Type B pancreatic cell (in vitro differentiated cells): ENCODE measurements at places on chromosomes 1 and 21. TPM values are rescaled to one million over a fixed set of nuclear protein-coding genes. Genes with fewer than 3 reads are reported as not detected.
A peak's percentile ranks its signal among the peaks of the same experiment; 100 is the strongest.

- H3K36me3 ChIP-seq, result no peaks in the 10 kb centered on the region
- no peak for DNase-seq
- no peak overlapping the region for H3K4me3 ChIP-seq
- H3K27ac ChIP-seq, result no peak overlapping the region
Observed at GRCh38 chr1:70034403-70034802, 171.0 kb downstream of the LRRC40 start.

DNA sequence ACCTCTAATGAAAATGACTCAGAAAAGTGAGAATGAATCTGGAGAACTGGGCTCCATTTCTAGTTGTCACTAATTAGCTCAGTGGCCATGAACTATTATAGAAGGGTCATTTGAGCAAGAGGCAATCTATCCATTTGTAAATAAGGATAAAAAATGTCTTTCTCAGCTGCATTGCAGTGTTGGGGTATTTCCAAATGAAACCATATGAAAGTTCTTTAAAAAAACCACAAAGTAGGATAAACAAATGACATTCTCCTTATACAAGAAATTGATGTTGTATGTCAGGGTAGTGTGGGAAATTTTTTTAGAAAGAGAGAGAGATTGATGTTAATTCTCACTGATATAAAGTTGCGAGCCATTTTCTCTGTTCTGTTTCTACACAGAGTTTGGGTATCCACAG lies 26.0 kb downstream of the FMO3 start:
- no peak overlapping the region for H3K27ac ChIP-seq
- H3K4me1 ChIP-seq, result no peaks in the 10 kb centered on the region
- no peaks in the 10 kb centered on the region for H3K36me3 ChIP-seq
- no peak overlapping the region for H3K4me3 ChIP-seq

DNA sequence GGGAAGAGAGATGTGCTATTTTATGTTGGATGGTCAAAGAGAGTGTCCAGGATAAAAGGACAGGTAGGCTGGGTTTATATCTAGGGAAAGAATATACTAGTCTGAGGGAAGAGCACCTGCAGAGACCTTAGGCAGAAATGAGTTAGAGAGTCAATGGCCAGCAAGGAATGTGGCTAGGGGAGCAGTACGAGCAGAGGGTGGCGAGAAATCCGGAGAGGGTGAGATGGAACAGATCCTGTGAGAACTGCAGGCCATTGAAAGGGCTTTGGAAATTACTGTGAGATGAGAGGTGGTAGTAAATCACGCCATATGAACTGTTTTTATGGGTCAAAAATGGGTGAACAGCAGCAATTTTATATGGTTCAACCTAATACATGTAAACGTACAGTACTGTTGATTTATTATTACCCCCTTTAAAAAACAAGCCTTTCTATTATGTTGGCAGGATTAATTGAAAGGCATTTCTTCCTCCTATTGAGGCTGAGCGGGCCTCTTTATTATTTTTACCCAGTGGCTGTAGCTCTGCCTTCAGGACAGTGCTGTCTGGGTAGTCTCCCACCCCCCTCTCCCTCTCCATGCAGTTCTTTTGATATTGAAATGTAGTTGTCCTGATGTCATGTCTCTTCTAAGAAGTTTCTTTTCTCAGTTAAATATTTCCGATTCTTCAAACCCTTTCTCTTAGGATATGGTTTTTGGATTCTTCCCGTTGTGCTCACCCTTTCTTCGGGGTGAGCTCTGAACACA lies 75.2 kb upstream of the CD1D start:
- no peak for DNase-seq
- H3K4me1 ChIP-seq, result peaks cover 26% of the 10 kb centered on the region
- H3K27me3 ChIP-seq, result peaks cover 10% of the 10 kb centered on the region
- no peak overlapping the region for H3K4me3 ChIP-seq

GRCh38 chr1:228125185-228125584 lies 14.9 kb upstream of the GUK1 start:
- no peaks in the 10 kb centered on the region for H3K4me1 ChIP-seq
- H3K27ac ChIP-seq, result no peak overlapping the region
- no peaks in the 10 kb centered on the region for H3K36me3 ChIP-seq

- no peaks in the 10 kb centered on the region for H3K27me3 ChIP-seq
- no peak for DNase-seq
- no peak overlapping the region for H3K27ac ChIP-seq
- H3K4me3 ChIP-seq, result no peak overlapping the region
Observed at GRCh38 chr21:28337315-28337714, 655.4 kb downstream of the LTN1 start.

GRCh38 chr1:222464841-222465210 lies 83.1 kb downstream of the HHIPL2 start:
- peaks cover 10% of the 10 kb centered on the region for H3K4me1 ChIP-seq
- no peak for DNase-seq
- H3K4me3 ChIP-seq, result peak overlapping the region; percentile 88
- H3K27ac ChIP-seq, result peak overlapping the region; percentile 91
- H3K27me3 ChIP-seq, result peaks cover 20% of the 10 kb centered on the region

- no peak overlapping the region for H3K4me3 ChIP-seq
- no peak for DNase-seq
- no peaks in the 10 kb centered on the region for H3K27me3 ChIP-seq
- no peaks in the 10 kb centered on the region for H3K4me1 ChIP-seq
- no peaks in the 10 kb centered on the region for H3K36me3 ChIP-seq
- H3K27ac ChIP-seq, result no peak overlapping the region
Observed at GRCh38 chr21:28018741-28019669, 973.7 kb downstream of the LTN1 start.

The RCSD1 gene
- 0.75 and 5.4 TPM in 2 replicates for total RNA-seq

The U2AF1 gene
- 13.9 and 21.2 TPM in 2 replicates for total RNA-seq

The PPT1 gene
- total RNA-seq, result 73.6 and 79.6 TPM in 2 replicates

DNA sequence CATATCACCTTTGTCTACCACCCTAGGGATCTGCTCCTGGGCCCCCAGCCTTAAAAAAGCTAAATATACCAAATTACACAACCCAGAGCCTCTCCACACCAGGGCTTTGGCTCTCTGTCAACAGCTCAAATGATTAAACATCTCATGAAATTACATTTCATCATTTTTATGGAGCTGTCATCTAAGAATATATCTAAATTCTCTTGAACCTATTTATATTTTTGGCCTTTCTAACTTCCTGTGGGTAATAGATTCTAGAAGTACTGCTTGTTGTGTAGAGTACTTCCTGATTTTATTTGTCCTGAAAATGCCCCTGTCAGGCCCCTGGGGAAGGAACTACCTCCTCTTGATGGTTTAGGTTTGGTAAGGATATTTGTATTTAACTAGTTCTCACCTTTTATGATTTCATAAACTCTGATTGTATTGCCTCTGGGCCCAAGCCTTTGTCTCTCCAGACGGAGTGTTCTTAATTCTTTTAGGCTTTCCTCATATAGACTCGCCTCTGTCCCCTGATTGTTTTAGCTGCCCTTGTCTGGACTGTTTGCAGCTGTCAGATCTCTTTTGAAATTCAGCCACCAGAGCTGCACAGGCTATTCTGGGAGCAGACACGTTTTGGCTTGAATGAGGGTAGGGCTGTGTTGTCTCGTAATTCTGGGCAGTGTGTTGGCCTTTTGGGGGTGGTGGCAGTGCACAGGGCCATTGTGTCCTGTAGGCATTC lies 16.6 kb downstream of the MYOG start:
- no peaks in the 10 kb centered on the region for H3K36me3 ChIP-seq
- H3K27me3 ChIP-seq, result peaks cover 35% of the 10 kb centered on the region
- no peak overlapping the region for H3K4me3 ChIP-seq
- no peak overlapping the region for H3K27ac ChIP-seq
- no peak for DNase-seq

DNA sequence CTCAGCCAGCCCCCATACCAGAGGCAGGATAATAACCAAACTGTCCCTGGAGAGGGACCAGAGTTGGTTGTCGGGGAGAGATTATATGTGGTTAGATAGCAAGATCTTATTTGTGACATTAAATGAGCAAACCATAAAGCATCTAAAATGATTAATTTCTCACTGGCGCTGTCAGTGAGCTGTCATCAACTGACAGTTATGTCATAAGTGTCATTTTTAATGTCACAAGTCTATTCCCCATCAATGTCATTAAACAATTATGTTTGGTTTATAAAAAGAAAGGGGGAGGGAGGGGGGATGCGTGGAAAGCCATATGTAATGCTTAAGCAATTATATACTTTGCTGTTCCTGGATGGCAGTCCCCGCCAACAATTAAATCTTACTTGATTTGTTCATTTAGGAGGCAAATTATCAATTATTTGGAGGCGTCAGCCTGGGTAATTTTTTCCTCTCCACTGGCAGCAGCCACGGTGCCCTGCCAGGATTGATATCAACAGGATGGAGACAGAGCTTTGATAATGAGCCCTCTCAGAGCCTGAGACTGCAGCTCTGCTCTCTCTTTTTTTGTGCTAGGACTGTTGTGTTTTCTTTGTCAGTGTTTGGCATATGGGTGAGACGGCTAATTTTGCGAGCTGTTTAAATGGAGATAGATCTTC lies 333.6 kb upstream of the CAMK1G start:
- no peaks in the 10 kb centered on the region for H3K27me3 ChIP-seq
- no peaks in the 10 kb centered on the region for H3K36me3 ChIP-seq
- H3K4me3 ChIP-seq, result no peak overlapping the region
- H3K4me1 ChIP-seq, result peaks cover 16% of the 10 kb centered on the region

DNA sequence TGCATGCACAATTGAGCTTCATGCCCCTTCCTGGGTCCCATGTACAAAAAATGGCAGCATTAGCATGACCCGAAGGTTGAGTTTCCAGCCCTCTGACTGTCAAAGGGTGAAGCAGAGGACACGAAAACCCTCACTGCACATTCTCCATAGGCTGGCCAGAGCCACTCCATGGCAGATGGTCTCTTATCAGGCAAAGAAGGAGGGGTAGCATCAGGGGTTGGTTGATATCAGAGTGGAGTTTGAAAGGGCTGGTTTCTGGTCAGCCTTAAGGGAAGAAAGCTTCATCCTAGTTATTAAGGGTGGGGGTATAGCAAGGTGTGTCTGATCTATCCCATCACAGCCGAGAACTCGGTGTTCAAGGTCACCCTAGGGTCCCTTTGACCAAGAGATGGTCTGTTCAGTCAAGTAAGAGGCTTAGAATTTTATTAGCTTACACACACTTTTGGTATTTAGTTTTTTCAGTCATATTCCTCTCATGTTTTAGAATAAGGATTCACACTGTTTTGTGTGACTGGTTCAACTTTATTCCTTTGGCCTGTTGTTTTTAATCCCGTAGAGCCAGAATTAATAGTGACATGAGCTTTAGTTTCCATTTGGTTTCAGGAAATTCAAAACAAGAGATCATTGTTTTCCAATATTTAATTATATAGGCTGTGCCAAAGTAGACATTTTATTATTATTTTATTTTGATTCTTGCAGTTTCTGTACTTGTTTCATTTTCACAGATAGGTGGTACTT lies 199.9 kb upstream of the FMN2 start:
- H3K4me3 ChIP-seq, result no peak overlapping the region
- no peak for DNase-seq
- H3K36me3 ChIP-seq, result no peaks in the 10 kb centered on the region
- H3K27ac ChIP-seq, result no peak overlapping the region
- peaks cover 28% of the 10 kb centered on the region for H3K27me3 ChIP-seq

The KRTAP20-1 gene
- total RNA-seq, result not detected in 2 replicates

DNA sequence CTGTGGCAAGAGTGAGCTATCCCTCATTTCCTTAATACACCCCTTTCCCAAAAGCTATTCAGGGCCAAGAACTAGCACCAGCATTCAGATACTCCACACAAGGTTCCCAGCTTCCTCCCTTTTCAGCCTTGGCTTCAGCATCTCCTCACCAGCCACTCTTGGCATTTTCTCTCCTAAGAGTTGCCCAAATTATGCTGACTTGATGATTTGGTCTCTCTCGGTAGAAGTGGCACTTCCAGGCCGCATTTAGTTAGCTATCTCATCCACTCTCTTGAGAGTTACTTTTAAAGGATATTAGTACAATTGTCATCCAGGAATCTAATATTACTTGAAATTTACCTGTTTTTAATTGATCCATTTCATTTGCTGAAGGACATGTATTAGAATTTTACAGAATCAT lies 199.0 kb upstream of the DMRTA2 start:
- peaks cover 16% of the 10 kb centered on the region for H3K36me3 ChIP-seq
- no peak overlapping the region for H3K27ac ChIP-seq
- H3K4me3 ChIP-seq, result no peak overlapping the region
- no peaks in the 10 kb centered on the region for H3K4me1 ChIP-seq
- no peaks in the 10 kb centered on the region for H3K27me3 ChIP-seq
- DNase-seq, result no peak

GRCh38 chr1:73537400-73537799 lies 660.6 kb downstream of the LRRIQ3 start:
- DNase-seq, result no peak
- H3K27me3 ChIP-seq, result no peaks in the 10 kb centered on the region
- H3K4me3 ChIP-seq, result no peak overlapping the region
- no peaks in the 10 kb centered on the region for H3K4me1 ChIP-seq

DNA sequence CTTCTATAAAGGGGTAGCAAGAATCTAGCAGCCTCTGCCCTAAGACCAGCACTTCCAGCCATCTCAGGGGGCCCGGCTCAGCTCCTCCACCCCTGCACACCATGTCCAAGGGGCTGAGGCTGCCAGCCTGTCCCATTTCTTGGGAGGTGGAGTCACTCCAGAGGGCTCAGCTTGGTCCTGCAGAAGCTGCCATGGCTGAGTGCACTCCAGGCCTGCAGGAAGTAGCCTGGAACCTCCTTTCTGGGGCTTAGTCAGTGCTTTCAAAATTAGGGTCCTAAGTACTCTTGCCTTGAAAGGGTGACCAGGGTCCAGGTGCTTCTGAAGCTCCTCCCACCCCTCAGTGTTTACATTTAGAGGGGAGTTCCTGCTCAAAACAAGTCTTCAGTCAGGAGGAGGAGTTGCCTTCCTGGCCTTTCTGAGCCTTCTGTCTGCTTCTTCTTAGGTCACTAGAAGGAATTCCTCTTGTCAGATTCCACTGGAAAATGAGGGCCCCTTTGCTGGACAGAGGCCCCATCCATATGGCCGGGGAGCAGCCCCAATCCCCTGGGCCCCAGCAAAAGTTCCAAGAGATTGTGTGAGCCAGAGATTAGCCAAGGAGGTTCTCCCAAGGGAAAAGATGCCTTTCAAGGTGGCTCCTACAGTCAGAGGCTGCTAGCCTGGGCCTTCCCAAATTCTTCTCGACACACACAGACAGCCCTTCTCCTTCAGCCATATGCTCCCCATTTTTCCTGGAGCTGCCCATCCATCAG lies 128.1 kb upstream of the VAMP3 start:
- no peak overlapping the region for H3K27ac ChIP-seq
- H3K27me3 ChIP-seq, result no peaks in the 10 kb centered on the region
- H3K36me3 ChIP-seq, result no peaks in the 10 kb centered on the region
- no peak overlapping the region for H3K4me3 ChIP-seq
- H3K4me1 ChIP-seq, result peaks cover 7% of the 10 kb centered on the region

GRCh38 chr1:221689138-221689537 lies 52.8 kb downstream of the DUSP10 start:
- no peaks in the 10 kb centered on the region for H3K4me1 ChIP-seq
- H3K4me3 ChIP-seq, result no peak overlapping the region
- no peaks in the 10 kb centered on the region for H3K27me3 ChIP-seq
- H3K27ac ChIP-seq, result no peak overlapping the region

- peak overlapping the region; percentile 91 for H3K4me3 ChIP-seq
- peak overlapping the region; percentile 83 for H3K27ac ChIP-seq
- H3K27me3 ChIP-seq, result no peaks in the 10 kb centered on the region
- no peak for DNase-seq
- H3K36me3 ChIP-seq, result peaks cover 22% of the 10 kb centered on the region
Observed at GRCh38 chr1:224358237-224358636, 1.6 kb downstream of the CNIH4 start.
